ENCODE measurements at places on chromosomes 1 and 21.

- DNase-seq: no peak
These were observed 118.7 kb upstream of the RRP15 start for GRCh38 chr1:218166268-218166945.

GRCh38 chr1:114446198-114446597, 64.8 kb downstream of the TRIM33 start:
- no peak for DNase-seq

- DNase-seq: no peak
These were observed 42.3 kb upstream of the NHLH2 start for GRCh38 chr1:115882913-115883902.

- no peak for DNase-seq
These were observed 7.6 kb upstream of the LBR start for GRCh38 chr1:225435487-225435886.

DNA sequence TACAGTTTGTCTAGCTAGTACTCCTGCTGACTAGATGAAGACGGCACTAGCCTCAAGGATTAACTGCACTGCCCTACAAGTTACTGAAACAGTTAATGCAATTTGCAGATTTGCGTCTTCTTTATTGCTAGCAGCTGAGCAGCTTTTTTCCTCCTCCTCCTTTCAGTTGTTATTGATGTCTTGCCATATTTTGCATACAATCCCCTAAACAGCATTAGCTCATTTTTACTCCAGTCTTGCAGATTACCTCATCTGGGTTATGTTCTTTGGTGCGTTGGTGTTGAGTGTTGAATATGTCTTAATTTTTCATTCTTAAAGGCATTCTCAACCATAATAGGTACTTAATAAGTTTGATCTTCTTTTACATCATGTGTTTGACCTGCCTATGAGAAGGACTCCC, 363.4 kb upstream of the LYPLAL1 start:
- DNase-seq: no peak

- DNase-seq: no peak
These were observed 6.3 kb downstream of the TTC3 start for GRCh38 chr21:37079211-37079824.

- DNase-seq: no peak
These were observed 2.1 kb upstream of the YIPF1 start for GRCh38 chr1:53891678-53892077.

- no peak for DNase-seq
These were observed 284.5 kb downstream of the ASTN1 start for GRCh38 chr1:176879784-176880620.

DNA sequence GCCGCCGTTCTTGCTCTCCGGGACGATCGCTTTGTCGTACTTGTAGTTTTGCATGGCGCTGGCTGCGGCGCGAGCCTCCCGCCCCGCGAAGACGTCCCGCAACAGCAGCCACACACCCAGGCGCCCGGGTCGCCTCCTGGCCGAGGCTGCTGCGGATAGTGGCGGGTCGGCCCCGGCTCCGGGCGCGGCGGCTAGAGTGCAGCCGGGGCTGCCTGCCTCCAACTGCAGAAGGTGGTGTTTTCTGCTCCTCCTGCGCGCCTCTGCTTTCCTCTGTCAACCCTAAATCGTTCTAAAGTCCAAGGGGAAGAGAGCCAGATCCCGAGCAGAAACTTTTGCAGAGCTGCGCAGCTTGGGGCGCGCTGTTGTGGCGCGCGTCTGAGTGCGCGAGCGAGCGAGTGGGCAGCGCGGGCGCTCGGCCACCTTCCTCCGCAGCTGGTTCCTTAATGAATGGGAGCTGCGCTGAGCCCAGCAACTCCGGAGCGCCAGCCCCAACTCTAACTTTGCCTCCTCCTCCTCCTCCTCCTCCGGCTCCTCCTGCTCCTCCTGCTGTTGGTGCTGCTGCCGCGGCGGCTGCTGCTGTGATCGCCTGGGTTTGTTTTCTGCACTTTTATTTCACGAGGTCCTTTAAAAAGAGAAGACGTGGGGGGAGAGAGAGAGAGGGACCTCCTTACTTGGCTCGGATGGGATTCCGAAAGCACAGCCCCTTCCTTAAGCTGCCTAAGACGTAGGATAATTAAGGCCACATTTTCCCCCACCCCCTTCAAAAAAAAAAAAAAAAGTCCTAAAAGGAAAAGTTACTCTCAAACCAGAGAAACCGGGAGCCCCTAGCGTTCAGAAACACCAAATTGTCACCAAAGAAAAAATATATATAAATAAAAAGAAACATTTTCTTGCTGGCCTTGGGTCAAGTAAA, at the start of gene PLPP3:
PLPP3 (minus strand) TSS at position 601 of the 913 bp plus-strand sequence; CDS start at position 54, 547 bp downstream.
- DNase-seq: peak; percentile 94

DNA sequence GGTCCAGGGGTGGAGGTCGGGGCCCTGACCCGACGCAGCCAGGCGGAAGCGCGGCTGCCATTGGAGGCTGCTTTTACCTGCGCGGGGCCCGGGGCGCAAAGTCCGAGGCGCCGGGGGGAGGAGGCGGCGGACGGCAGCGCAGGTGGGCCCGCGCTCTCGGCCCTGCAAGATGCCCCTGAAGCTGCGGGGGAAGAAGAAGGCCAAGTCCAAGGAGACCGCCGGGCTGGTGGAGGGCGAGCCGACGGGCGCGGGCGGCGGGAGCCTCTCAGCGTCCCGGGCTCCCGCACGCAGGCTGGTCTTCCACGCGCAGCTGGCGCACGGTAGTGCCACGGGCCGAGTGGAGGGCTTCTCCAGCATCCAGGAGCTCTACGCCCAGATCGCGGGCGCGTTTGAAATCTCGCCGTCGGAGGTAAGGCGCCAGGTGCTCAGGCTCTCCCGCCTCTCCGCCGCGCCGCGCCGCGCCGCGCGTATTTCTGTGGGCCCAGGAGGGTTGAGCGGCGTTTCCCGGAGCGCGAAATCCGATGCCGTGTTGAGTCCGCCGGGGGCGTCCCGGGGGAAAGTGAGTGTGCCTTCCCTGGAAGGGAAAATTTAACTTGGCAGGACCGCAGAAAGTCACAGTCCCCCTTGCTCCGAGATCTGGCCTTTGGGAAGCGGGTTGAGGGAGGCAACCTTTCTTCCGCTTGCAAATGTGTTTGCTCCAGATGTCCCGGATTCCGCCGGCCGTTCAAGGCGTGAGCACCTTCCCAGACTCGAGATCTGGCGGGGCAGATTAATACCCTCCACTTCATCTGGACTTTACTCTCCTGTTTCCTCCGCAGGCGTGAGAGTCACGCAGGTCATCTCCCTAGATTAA, at the start of gene GIPC2:
GIPC2 (plus strand) TSS at position 41 of the 853 bp plus-strand sequence; CDS start at position 170, 129 bp downstream.
- peak; percentile 18 for DNase-seq

DNA sequence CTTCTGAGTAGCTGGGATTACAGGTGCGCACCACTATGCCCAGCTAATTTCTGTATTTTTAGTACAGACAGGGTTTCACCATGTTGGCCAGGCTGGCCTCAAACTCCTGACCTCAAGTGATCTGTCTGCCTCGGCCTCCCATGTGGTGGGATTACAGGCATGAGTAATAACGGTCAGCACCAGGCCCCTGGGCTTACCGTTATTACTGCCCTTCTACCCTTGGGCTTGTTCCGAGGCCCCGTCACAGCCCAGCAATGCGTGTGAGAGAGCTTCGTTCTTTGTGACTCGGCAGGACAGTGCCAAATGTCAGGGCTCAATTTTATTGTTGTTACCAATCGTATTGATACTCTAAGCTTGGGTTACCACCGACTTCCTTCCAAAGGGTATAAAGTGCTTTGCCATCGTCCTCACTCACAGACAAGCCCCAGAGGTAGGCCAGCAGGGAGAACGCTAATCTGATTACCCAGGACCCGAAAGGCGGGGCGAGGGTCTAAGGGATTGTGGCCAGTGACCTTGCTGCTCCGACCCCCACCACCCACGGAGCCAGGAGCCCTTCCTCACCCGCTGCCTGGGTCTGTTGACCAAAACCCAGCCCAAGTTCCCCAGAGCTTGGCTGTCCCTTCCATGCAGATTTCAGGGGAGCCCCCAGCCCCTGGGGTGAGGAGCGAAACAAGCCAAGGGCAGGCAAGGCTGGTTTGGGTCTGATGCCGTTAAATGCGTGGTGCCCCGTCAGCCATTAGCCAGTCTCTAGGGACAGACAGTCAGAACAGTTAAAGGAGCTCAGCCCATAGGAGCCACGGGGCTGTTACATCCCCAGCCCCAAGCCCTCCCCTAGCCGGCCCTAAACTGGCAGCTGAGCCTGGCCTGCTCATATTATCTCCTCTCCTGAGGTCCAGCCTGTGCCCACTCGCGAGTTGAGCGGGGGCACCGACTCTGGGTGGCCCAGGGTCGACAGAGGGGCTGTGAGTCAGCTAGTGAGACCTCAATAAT, 54.9 kb upstream of the CASZ1 start:
- DNase-seq: no peak

GRCh38 chr1:212457740-212458338, 25.1 kb downstream of the NENF start:
- DNase-seq: peak; percentile 37

DNA sequence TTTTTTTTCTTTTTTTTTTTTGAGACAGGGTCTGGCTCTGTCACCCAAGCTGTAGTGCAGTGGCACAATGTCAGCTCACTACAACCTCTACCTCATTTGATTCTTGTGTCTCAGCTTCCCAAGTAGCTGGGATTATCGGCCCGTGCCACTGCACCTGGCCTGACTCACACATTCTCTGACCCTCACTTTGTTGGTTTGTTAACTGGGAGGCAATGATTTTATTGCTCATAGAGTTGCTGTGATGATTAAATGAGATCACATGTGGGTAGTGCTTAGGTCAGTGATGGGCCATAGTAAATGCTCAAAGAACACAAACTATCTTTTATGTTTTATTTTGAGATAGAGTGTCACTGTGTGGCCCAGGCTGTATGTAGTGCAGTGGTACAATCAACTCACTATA, 47.3 kb upstream of the SSBP3 start:
- DNase-seq: no peak

DNA sequence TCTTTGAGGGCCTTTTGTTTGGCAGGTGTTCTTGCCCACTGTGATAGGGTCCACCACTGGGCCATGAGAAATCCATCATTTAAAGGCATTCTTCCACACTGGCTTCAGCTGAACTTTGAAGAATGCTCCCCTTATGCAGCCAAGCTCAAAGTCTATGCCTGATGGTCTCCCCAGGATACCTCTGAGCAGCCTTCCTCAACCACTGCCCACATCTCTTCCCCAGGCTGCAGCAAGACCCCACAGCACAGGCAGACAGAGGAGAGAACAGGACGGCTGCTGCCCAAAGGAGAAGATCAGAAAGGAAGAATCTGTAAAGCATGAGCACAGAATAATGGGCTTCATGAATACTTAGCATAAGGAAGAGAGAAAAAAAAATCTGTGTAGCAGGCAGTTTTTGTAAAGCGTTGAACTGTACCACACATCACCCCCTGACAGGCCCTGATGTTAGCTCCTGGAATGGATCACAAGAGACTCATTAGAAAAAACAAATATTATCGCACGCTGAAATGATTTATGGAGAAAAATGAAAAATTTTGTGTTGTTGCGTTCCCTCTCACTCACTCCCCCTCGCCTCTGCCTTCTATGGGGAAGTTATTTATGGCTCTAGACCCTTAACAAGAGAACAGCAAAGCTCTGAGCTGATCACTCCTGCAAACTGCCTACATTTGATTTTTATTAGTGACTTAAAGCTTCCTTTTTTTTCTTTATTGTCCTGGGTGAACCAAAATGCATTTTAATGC, 134.1 kb downstream of the TMEM53 start:
- DNase-seq: no peak

DNA sequence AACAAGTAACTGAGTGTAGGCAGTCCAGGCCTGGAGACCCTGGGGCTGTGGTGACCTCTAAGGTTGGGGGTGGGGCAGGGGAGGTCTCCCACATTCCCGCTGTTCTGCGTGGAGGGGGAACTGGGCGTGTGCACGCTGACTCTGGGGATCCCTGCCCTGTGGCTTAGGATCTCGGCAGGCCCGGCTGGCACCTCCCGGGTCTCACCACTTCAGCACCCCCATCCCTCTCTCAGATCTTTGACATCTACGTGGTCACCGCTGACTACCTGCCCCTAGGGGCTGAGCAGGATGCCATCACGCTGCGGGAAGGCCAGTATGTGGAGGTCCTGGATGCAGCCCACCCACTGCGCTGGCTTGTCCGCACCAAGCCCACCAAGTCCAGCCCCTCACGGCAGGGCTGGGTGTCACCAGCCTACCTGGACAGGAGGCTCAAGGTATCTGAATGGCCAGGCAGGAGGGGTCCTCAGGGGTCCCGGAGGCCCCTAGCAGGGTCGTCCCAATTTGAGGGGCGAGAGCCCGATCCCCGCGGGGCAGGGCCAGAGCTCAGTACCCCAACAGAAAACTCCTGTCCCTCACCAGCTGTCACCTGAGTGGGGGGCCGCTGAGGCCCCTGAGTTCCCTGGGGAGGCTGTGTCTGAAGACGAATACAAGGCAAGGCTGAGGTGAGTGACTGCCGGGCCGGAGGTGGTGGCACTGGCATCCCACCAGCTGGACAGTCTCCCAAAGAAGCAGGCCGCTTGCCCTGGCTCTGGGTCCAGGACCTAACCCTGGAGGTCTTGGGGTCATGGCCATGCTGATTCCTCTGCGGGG, 68.7 kb downstream of the TRIM11 start:
- DNase-seq: no peak

- no peak for DNase-seq
These were observed 1.2 kb upstream of the TMPRSS3 start for GRCh38 chr21:42396799-42397745.

GRCh38 chr1:26189331-26189730, 1.1 kb upstream of the CATSPER4 start:
- DNase-seq: no peak

DNA sequence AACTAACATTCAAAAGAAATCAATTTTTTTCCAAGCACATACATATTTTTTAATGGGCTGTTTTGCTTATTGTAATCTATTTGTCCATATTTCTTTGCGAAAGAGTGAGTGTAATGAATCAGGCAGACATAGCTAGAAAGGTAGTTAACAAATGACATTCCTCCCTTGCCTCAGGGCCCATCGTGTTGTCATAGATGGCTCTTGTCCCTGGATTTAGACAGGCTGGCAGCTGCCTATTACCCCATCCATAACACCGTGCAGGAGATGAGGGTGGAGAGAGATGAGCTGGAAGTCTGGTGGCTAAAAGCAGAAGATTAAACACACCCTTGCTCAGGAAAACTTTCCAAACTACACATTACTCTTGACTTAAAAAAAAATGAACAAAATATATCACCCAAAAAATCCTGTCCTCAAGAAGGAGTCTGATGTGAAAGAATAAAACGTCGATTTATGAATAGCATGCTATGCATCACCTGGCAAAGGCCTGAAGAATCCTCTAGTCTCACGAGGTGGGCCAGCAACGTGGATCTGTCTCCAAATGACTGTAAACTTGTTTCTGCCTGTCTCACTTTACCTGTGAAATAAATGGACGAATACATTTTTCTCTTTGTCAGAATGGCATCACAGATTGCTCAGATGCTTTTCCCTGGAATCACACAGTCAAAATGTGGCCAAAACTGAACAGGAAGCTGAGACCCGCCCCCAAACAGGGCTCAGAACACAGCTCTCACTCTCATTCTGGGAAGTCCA, 55.7 kb downstream of the C21orf91 start:
- no peak for DNase-seq

- peak; percentile 98 for DNase-seq
These were observed 55.2 kb upstream of the TARBP1 start for GRCh38 chr1:234533975-234534876.

GRCh38 chr1:45393718-45394302, 53.6 kb upstream of the MUTYH start:
- no peak for DNase-seq
